Large intestine (tissue), 12 donors: ENCODE measurements at places on chromosomes 2 and 18.

- DNase-seq, result no peak
Observed at GRCh38 chr2:184541591-184541990, 56.7 kb upstream of the ZNF804A start.

DNA sequence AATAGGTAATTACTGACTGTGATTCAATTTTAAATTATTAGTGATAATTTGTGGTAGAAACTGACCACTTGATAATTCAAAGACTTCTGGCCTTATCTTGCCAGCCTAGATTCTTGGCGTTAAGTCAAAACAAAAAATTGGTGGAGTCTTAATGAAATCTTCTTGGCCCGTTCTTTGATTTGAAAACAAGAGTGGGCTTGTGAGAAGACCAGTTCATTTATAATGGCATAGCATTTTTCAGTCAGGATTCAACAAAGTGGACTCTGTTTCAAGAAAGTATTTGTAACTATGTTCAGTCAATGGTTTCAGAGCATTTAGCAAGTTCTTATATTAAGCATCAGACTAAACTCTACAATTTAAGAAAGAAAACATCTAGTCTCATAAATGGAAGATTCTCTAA is 26.0 kb downstream of the ITGA4 start:
- DNase-seq, result no peak

GRCh38 chr18:21602299-21602587 is 1.7 kb upstream of the ESCO1 start:
- DNase-seq, result no peak

GRCh38 chr2:7930800-7931635 is 750.8 kb upstream of the ID2 start:
- peak; percentile 29 for DNase-seq

GRCh38 chr2:185689906-185690539 is 48.6 kb upstream of the FSIP2 start:
- no peak for DNase-seq

GRCh38 chr2:201484805-201485204 is 33.3 kb downstream of the STRADB start:
- DNase-seq, result no peak

GRCh38 chr2:97781981-97782380 is 68.6 kb downstream of the ZAP70 start:
- DNase-seq, result no peak

DNA sequence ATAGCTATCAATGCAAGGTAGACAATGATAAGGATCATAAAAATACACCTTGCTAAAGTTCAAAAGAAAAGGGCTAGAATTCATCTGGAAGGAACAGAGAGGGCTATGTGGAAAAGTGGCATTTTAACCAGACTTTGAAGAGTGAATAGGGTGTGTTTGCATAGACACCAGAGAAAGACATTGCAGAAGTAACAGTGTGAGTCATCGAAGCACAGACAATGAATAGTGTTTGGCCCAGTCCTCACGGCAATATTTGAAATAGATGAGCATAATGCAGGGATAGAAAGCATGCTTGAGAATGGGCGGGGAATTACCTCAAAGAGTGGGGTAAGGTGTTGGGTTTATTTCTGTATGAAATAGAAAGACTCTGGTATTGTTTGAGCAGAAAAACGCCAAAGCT is 24.2 kb downstream of the MYT1L start:
- no peak for DNase-seq

DNA sequence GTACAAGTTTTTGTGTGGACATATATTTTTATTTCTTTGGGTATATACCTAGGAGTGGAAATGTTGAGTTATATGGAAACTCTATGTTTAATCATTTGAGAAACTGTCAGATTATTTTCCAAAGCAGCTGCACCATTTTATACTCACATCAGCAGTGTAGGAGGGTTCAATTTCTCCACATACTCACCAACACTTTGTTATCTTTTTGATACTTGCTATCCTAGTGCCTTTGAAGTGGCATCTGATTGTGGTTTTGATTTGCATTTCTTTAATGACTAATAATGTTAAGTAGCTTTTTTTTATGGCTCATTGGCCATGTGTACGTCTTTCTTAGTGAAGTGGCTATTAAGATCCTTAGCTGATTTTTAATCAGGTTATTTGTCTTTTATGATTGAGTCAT is 64.7 kb upstream of the SLC8A1 start:
- DNase-seq, result no peak

GRCh38 chr2:112005406-112006075 is 49.5 kb upstream of the TMEM87B start:
- no peak for DNase-seq

DNA sequence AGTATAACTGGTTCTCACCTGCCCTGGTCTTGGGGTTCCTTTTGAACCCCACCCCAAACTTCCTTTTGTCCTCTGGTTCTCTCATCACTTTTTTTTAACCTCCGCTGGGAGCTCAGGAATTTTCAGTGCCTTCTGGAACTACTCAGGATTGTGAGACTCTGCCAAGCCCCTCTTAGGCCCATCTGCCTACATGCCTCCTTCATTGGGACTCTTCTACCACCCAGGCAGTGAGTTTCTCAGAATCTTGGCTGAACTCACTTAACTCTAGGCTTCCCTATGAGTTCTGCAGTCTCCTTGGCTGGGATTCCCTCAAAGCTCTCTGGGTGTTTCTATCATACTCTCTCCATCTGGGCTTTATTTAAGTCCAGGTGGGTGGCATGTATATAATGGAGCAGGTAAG is 86.3 kb downstream of the MDH1 start:
- no peak for DNase-seq

DNA sequence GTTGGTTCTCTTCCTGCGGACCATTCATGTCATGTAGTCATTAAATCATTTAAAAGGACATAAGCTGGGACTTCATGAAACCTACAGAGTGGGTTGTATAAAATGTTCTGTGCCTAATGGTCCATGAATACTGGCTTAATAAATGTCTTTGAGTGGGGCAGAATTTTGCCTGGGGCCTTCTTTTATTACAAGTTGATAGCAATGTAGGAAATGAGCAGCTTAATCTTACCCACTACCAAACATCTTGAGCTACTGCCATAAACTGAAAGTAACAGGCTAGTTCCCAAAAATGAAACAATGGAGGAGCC is 130.9 kb downstream of the TMEM17 start:
- DNase-seq, result no peak

DNA sequence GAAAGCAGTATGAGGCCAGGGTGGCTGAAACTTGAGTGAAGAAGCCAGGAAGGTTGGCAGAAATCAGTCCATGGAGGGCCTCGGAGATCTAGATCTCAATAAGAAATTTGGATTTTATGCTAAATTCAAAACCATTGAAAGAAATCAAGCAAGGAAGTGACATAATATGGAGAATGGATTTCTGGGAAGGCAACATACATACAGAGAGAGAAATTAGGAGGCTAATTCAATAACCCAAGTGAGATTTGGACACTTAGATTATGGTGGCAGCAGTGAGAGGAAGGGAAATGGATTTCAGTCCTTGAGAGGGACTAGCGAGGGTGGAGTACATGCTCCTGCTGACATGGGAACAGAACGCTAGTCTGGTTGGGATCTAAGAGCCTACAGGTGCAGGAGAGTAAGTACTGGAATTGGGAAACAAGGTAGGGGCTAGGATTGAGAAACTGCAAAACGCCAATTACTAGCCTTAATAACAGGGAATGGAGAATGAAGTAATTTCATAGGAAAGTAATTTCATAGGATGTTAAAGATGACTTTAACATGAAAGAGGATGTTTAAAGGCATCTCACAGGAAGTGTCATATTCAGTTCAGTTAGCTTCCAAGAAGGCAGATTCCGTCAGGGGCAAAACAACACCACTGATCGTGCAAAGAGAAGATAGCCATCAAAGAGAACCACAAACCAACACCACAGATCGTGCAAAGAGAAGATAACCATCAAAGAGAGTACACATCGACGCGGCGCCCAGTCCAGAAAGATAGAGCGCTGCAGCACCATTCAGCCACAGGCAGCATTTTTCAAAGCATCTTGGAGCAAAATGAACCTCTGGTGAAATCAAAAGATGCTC is 27.2 kb downstream of the CDKL4 start:
- DNase-seq, result no peak

GRCh38 chr2:150484461-150485021 is 2.9 kb downstream of the RND3 start:
- DNase-seq, result no peak

- DNase-seq, result no peak
Observed at GRCh38 chr2:44731505-44731904, 210.0 kb upstream of the SIX3 start.

- DNase-seq, result no peak
Observed at GRCh38 chr18:460791-461190, 39.7 kb downstream of the COLEC12 start.

GRCh38 chr2:24438106-24438505 is 52.9 kb upstream of the NCOA1 start:
- DNase-seq, result peak; percentile 23

- DNase-seq, result peak; percentile 16
Observed at GRCh38 chr2:147560810-147561535, 283.9 kb upstream of the ACVR2A start.

DNA sequence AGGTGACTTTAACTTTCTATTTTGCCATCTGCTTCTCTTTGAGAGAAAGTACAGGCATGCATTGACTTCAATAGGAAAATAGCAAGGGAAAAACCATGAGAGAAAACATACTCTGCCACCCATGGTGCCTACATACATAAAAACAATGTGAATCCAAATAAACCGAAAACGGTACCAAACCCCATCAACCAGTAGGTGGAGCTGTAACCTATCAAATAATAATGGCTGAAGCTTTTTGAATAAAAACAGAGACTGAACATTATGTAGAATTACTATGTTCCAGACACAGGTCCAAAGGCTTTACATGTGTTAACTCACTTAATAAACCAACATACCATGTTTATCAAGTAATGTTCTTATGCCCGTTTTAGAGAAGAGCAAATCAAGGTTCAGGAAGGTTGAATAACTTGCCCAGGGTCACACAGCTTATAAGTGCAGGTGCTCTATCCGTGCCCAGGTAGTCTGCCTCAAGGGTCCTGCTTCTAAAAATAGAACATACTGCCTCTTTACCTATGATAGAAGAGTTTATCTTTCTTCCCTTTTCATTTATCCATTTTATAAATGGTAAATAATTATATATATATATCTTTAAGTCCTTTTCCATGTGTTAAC is 293.9 kb upstream of the SYT4 start:
- peak; percentile 6 for DNase-seq

- no peak for DNase-seq
Observed at GRCh38 chr2:96315400-96316071, 9.6 kb upstream of the ITPRIPL1 start.

DNA sequence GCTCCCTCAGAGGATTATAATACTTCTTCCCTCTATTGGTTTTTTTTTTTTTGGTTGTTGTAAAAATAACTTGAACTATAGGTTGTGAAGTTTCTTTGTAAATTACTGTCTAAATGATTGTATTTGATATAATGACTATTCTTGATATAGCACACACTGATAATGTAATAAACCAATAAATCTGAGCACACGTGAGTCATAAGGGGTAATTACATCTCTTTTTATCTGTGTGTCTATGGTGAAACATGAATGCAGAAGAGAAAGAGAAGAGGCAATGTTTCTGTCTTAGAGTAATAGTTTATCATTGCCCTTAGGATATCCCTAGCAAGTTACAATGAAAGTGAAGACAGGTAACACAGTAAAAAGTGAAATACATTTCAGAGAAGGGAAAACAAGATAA is 64.1 kb upstream of the RAPGEF4 start:
- peak; percentile 62 for DNase-seq

DNA sequence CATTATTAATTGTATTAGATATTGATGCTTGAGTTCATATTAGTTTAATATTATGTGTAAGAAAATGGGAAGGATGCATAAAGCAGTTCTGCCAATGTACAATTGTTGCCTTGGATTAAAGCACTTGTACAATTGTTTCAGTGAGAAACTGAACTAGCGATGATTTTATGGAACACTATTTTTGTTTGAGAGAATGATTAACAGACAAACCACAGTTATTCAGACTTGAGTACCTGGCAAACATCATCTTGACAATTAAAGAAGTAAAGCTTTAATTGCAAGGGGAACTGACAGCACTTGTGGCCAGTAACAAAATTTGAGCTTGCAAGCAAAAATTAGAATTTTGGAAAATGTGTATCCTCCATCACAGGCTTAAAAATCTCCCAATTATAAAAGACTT is 214.3 kb downstream of the RIT2 start:
- DNase-seq, result no peak
